ENCODE measurements at places on chromosomes 16 and 17. TPM values are rescaled to one million over a fixed set of nuclear protein-coding genes. Genes with fewer than 3 reads are reported as not detected.

The PRAC1 gene
- total RNA-seq, result not detected

The KRTAP1-1 gene
- total RNA-seq, result not detected

The CD300H gene
- total RNA-seq, result not detected

- peak; percentile 52 for DNase-seq
These were observed 1.2 kb downstream of the GRB2 start for GRCh38 chr17:75404223-75404730.

DNA sequence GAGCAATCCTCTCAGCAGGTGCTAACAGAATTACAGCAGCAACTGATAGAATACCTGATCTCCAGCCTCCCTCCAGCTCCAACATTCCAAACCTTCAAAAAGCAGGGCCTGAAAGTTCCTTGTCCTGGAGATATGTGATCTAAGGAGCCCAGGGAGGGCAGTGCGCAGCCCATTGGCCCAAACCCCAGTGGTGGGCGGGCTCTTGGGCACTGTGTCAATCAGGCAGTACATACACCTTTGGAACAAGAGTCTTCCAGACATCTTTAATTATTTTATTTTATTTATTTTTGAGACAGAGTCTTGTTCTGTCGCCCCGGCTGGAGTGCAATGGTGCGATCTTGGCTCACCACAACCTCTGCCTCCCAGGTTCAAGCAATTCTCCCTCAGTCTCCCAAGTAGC lies 24.2 kb downstream of the SLC12A3 start:
- DNase-seq, result no peak

DNA sequence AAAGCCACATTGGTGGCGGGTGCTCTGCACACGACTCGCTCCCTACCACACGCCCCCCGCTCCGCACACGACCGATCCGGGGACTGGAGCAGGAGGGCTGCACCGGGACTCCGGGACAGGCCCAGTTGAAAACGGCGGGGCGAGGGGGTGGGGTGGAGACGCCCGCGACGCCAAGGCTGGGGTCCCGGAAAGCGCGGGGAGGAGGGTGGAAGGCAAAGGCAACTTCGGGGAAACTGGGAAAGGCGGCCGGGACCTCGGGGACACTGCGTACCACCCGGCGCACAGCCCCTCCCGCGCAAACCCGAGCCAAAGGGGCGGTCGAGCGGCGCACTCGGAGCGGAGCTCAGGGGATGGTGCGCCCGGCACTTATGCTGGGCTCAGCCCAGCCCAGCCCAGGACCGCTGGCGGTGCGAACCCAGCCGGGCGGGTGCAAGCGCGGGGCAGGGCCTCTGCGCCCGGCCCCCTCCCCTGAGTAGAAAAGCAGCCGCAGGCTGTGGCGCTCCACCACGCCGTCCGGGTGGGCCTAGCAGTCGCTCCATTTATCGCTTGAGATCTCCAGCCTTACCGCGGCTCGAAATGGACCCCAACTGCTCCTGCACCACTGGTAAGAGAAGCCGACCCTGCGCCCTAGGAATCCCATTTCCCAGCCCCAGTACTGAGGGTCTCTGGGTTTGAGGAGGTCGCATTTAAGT lies at the start of gene MT1M:
Gene MT1M (plus strand): TSS at position 504 of the 692 bp plus-strand sequence. CDS start 73 bp downstream, at position 577.
- DNase-seq, result no peak

All from T-cell (primary cell).